ENCODE measurements at places on chromosomes 11 and 22. TPM values are rescaled to one million over a fixed set of nuclear protein-coding genes. Genes with fewer than 3 reads are reported as not detected.
A peak's percentile ranks its signal among the peaks of the same experiment; 100 is the strongest.

DNA sequence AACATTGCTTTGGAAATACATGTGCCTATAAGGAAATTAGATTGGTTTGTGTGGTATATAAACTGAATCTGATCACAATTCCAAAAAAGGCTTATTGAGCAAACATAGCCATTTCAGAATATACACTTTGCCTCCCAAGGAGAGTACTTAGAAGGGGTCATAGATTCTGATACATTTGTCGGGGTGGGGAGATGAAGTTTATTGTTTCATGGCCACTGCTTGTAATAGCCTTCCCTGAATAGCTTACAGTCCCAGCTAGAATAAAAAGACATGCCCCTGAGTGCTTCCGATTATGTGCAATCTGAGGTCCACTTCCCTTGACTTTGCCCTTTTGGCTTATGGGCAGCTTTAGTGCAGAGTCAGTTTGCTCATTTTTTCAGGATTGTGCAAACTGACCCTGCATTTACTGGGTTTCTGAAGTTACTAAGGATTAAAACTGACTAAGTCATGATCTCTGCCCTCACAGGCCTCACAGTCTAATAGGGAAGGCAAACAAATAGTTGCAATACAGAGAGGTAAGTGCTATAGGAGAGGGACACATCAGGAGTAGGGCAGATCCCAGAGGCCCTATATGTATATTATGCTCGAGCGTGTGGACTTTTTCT lies 184.2 kb downstream of the BLID start:
- no peak for DNase-seq

DNA sequence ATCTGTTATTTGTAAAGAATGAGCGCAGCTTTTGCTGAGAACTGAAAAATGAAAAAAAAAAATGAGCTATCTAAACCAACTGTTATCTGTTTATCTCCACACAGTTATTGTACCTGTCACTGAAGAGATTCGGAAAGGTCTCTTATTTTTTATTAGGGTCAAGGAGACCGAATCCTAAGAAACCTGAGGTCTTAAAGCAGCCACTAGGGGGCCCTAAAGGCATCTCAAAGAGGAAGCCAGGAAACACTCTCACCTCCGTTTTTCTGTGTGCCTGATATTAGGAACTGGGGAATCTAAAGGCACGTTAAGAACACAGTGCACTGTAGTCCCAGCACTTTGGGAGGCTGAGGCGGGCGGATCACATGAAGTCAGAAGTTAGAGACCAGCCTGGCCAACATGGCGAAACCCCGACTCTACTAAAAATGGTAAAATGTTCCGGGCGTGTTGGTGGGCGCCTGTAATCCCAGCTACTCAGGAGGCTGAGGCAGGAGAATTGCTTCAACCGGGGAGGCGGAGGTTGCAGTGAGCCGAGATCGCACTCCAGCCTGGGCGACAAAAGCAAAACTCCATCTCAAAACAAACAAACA lies 3.5 kb upstream of the LARGE1 start:
- DNase-seq: peak; percentile 70

- peak; percentile 97 for DNase-seq
Observed at GRCh38 chr11:123186286-123186685, 8.8 kb downstream of the CLMP start.

DNA sequence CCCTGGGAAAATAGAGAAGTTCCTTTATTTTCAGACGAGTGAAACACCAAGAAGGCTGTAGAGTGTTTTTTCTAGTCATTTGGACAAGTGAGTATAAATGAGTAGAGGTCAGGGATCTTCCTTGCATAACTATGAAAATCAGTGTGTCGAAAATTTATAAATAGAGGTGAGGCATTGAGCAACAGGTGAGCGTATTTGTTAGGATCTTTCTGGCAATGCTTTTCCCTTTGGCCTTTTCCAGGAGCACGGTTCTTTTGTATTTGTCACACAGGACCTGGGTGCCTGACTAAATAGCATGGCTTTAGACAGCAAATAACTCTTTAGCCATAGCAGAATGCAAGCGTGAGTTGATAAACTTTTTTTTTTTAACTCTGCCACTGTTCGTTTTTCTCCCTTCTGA lies 19.6 kb upstream of the ARHGAP42 start:
- no peak for DNase-seq

The CTSW gene
- not detected for total RNA-seq

The OR6T1 gene
- total RNA-seq: not detected

The DEUP1 gene
- total RNA-seq: not detected
